ENCODE measurements at places on chromosomes 11 and 22.
A peak's percentile ranks its signal among the peaks of the same experiment; 100 is the strongest.

- DNase-seq: no peak
Measured at GRCh38 chr22:46602025-46602424, 18.2 kb upstream of the GRAMD4 start.

DNA sequence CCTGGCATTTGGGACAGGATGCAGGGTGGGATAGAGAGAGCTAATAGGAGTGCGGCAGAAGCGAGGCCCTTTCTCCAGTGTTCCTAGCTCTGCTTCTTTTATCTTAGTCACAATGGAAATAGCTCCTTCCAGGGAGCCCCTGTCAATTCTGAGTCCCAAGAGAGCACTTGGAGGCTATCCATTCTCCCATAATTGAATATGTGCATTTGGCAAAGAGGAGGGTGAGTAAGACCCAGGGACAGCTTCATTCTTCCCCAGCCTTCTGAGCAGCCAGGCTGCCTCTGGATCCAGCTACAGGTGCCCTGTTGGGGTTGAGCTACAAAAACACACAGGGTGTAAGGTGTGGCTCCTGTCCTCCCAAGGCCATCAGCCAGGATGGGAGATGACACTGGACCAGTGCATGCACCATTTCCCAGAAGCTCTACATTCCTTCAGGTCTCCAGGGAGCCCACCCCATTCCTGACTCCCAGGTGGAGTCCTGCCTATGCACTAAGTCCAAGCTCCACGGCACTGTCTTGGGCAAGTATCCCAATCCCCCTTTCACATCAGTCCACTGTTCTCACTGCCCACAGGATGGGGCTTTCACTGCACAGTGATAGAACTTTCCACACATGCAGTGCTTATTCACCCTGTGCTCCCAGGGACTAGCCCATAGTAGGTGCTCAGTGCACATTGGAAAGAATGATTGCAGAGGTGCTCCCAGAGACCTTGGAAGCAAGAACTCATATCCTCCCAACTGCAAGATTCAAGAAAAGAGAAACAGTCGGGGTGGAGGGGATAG lies 6.2 kb downstream of the MS4A10 start:
- no peak for DNase-seq

GRCh38 chr11:72722050-72722748 lies 30.0 kb downstream of the ARAP1 start:
- peak; percentile 88 for DNase-seq

GRCh38 chr11:48170241-48171233 lies 46.1 kb upstream of the OR4B1 start:
- DNase-seq: peak; percentile 86

DNA sequence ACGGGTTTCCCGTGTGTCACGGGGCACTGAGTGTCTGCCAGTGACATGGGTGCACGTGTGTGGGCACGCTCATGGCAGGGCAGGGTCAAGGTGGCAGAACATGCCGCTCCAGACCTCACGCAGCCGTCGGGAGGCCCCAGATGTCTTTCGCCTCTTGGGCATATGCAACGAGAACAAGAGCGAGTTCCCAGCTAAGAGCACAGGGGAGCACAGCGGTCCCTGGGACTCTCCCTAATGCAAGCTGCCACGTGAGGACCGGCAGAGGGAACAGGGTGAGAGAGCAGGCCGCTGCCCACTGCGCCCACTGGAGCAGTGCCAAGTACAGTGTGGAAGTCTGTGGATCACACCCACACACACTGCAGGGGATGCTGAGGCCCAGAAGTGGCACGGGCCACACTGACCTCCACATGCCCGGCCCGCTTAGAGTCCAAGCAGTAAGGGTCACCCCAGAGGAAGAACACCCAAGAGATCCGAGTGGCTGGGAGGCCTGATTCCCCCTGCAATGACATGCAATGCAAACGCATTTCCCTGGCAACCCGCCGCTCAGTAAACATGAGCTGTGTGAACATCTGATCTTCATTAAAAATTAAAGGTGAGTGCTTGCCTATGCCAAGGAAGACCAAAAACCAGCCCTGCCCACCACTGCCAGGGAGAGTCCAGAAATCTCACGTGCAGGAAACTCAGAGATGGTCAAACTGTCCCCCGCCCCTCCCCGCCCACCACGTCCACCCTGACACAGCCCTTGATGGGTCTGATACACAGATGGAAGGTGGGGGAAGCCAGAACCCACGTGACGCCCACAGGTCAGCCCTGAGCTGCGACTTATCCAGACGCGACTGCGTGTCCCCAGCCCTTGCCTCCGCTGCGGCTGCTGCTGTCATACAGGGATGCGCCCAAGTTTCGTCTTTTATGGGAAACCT lies 11.7 kb downstream of the CERK start:
- DNase-seq: peak; percentile 40

- DNase-seq: no peak
Measured at GRCh38 chr11:64585150-64585549, 5.9 kb upstream of the SLC22A12 start.

- DNase-seq: no peak
Measured at GRCh38 chr11:130600616-130601015, 152.2 kb downstream of the ADAMTS15 start.

GRCh38 chr11:47391077-47391583 lies 12.8 kb upstream of the SPI1 start:
- DNase-seq: no peak

DNA sequence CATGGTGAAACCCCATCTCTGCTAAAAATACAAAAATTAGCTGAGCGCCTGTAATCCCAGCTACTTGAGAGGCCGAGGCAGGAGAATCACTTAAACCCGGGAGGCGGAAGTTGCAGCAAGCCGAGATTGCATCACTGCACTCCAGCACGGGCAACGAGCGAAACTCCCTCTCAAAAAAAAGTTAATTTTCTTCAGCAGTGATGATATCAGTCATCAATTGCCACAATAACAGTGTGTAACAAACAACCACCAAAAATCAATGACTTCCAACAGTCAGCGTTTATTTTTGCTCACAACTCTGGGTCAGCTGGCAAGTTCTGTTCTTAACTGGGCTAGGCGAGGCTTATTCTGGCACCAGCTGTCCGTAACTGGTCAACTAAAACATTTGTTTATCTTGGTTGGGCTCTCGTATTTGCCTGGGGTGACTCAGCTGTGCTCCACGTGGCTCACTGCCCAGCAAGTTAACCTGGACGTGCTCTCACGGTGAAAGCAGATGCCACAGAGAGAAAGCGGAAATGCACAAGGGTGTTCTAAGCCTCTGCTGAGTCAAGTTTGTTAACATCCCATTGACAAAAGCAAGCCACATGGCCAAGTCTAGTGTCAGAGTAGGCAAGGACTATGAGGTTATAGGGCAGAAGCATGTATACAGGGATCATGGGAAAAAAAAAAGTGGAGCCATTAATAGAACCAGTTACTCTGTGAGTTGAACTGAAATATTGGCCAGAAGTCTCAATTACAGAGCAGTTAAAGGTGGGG lies 52.1 kb downstream of the LHFPL7 start:
- DNase-seq: peak; percentile 88

GRCh38 chr11:10518891-10519290 lies 22.1 kb downstream of the RNF141 start:
- DNase-seq: no peak

- DNase-seq: no peak
Measured at GRCh38 chr11:73381589-73381988, 5.4 kb downstream of the RELT start.

DNA sequence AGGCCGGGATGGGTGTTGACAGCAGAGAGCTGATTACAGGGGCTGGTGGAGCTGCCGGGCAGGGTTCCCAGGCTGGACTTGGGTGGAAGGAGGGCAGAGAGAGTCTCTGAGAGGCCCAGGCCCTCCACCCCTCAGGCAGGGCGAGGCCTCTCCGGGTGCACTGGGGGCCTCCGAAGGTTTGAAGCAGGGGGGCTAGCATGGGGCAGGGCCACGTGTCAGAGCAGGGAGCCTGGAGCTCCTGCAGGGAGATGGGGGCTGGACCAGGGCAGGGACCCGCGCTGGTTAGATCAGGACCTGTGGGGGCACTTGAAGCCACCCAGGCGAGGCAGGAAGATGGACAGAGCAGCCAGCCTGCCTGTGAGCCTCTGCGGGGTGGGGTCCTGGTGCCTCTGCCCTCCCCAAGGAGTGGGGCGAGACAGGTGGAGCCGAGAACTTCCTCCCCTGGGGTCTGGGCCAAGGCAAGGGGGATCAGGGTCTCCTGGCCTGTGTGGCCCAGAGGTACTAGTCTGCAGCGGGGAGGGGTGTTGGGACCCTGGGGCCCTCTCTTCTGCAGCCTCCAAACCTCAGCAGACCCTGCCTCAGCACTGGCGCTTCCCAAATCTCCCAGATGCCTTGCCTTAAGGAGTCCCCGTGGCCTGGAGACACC lies 911 bp downstream of the PANX2 start:
- no peak for DNase-seq

- DNase-seq: no peak
Measured at GRCh38 chr11:67317888-67318555, 14.7 kb downstream of the SSH3 start.

- peak; percentile 8 for DNase-seq
Measured at GRCh38 chr11:6925636-6926207, 504 bp upstream of the ZNF215 start.

- no peak for DNase-seq
Measured at GRCh38 chr11:2573240-2574042, 126.4 kb downstream of the KCNQ1OT1 start.

- DNase-seq: no peak
Measured at GRCh38 chr22:19853879-19854777, 546 bp downstream of the GNB1L start.

GRCh38 chr11:117457031-117457785 lies 129.6 kb downstream of the CEP164 start:
- DNase-seq: no peak

DNA sequence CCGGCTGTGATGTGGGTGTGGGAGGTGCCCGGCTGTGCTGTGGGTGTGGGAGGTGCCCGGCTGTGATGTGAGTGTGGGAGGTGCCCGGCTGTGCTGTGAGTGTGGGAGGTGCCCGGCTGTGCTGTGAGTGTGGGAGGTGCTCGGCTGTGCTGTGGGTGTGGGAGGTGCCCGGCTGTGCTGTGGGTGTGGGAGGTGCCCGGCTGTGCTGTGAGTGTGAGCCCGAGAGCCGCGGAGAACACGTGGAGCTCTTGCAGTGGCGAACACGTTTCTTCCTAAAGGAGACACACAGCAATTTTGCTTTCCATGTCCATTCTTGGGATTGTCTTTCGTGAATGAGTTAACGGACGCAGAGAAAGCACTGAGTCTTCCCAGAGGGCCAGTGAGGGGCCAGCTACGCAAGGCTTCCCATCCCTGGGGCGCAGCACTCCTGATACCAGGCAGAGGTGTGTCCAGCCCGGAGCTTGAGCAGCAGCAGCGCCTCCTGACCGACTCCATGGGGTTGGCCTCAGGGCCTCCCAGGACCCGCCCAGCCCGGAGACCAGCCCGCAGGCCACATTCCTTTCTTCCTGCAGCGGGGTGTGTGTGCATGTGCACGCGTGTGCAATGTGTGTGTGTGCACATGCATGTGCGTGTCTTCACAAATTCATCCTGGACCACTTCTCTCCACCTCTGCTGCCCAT lies 245.0 kb upstream of the B3GAT1 start:
- DNase-seq: no peak

GRCh38 chr11:65436412-65437032 lies 13.9 kb downstream of the NEAT1 start:
- DNase-seq: peak; percentile 37

DNA sequence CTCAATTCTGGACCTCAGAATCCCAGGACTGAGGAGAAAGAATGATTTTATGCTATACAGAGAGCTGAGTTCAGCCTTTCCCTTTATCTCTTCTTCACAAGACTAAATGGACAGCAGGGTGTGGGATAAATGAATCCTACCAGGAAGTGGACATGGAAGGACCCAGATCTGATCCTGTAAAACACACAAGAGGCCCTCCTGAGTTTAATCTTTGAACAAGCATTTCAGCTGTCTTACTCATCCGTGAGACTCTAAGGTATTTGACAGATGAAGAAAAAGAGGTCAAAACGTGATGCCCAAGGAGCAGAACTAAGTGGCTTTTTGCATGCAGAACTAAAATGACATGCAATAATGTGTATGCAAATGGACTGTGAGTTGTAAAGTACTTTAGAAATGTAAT lies 511.3 kb downstream of the DLG2 start:
- DNase-seq: no peak

DNA sequence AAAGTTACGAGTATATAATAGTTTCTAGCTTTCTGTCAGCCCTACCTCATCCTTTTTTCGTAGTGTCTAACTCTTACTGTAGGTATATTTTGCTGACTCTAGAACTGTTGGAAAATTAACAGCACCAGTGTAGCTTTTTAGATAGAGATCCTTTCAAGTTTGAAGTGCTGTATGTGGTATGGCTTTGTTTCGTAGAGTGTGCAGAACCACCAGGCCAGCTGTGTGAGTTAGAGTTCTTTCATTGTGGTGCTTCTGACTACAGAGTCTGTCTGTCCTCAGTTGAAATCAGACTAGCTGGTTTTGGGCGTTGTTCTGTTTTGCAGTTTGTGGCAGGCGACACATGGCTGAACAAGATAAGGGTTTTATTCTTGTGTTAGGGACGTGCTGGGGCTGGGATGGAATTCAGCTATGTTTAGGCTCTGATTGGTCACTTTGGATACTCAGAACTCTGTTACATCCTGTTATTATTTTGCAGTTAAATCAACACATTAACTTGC lies 3.2 kb downstream of the ARHGEF12 start:
- peak; percentile 38 for DNase-seq

DNA sequence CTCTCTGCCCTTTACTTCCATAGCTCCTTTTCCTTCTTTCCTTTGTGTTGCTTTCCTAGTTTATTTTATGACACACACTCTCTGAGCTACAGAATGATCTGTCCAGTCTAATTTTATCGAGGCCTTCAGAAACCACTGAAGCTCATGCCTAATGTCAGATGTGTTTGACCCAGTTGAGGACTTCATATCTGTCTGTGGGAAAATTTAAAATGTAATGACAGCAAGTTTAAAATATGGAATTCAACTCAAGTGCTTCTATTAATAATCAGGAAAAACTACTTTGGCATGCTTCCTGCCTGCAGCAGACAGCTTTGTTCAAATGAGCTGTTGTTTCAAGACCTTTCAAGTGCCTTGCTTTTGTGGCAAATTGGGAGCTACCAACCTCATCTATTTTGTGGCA lies 261.8 kb upstream of the MTNR1B start:
- DNase-seq: peak; percentile 8

GRCh38 chr22:37484480-37485394 lies 1.4 kb downstream of the MFNG start:
- no peak for DNase-seq

DNA sequence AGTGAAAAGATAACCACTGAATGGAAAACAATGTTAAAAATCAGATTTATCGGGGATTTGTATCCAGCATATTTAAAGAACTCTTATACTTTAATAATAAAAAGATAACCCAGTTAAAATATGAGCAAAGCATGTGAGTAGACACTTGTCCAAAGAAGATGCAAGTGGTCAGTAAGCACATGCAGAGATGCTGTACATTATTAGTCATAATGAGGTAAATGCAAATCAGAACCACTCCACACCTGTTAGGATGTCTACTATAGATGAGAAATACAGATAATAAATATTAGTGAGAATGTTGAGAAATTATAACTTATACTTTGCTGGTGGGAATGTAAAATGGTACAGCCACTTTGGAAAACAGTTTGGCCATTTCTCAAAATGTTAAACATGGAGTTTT lies 28.0 kb downstream of the QSER1 start:
- DNase-seq: no peak

GRCh38 chr11:96228473-96228891 lies 114.5 kb downstream of the MAML2 start:
- peak; percentile 86 for DNase-seq

Data from AG10803 (cell line).